ENCODE measurements at places on chromosomes 6 and 20.

DNA sequence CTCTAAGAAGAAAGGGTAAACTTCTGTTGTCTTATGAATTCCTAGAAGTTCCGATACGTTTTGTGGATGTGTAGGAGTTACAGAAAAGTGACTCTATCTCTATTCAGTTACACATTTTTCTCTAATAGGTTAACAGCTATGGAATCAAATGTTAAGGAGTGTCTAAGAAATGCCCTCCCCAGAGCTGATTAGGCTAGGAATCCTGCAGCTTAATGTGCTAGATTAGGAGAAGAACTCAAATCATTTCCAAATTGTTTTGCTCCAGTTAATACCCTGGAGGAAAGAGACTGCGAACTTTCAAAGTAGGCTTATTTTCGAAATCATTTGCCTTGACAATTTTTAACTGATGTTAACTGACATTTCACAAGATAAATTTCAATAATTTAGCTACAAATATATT, 51.9 kb downstream of the IBTK start:
- no peak for DNase-seq

DNA sequence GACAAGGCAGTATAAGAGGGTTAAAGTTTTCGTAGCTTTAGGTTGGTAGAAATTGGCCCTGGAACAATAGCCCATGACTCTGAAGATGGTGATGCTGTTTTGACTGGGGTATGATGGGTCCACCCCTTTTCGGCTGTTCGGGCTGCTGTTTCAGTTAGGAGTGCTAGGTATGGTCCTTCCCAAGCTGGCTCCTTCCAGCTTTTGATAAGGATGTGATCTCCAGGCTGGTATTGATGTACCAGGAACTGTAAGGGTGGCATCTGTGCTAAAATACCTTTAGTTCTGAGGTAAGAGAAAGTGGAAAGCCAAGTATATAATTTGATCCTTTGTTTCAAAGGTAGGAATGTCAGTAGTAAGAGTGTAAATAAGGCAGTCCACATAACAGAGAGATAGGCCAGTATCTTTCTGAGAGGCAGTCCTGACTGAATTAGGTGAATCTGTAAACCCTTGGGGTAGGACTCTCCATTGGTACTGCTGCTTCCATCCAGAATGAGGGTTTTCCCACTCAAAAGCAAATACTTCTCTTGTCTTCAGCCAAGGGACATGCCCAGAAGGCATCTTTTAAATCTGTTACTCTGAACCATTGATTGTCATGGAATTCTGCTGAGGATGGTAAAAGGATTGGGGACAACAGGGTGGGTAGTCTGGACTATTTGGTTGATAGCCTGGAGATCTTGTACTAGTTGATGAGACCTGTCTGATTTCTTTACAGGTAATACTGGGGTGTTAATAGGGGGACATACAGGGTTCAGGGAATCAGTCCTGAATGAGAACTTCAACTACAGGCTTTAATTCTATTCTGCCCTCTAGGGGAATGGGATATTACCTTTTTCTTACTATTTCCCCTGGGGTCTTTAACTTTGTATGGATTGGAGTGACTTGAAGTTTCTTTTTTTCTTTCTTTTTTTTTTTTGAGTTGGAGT, 6.1 kb upstream of the ZNFX1 start:
- no peak for DNase-seq

DNA sequence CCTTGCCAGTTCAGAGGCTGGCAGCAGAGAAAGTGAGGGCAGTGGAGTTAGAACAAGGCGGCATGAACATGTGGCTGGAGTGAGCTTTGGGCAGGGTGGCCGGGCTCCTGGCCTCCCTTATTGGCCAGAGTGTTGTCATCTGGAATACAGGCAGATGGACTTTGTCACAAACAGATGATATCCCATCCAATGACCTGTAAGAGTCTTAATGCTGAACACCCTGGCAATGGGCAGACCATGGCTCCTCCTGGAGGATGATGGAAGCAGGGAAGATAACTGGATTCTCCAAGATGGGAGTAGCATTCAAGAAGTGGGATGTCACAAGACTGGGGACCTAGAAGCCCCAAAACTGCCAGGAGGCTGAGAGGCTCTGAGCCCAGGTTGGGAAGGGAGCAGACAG, 242.1 kb downstream of the MAFB start:
- no peak for DNase-seq

- DNase-seq: no peak
These were observed 8.7 kb downstream of the GFRA4 start for GRCh38 chr20:3654326-3655130.

DNA sequence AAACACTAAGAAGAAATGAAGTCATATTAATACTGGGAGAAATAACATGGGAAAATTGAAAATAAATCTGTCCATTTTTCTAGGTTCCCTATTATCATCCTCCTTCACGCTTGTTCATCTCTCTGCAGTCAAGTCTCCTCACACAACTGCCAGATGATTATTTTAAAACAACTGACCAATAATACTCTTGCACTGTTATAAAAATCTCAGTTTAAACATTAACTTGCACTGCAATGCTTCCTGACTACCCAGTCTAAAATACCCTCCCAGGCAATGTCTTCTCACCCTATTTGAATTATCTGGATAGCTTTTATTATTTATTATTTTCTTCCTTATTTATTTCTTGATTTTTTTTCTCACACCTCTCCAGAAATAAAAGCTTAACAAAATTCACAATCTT, 5.7 kb downstream of the EYS start:
- no peak for DNase-seq

DNA sequence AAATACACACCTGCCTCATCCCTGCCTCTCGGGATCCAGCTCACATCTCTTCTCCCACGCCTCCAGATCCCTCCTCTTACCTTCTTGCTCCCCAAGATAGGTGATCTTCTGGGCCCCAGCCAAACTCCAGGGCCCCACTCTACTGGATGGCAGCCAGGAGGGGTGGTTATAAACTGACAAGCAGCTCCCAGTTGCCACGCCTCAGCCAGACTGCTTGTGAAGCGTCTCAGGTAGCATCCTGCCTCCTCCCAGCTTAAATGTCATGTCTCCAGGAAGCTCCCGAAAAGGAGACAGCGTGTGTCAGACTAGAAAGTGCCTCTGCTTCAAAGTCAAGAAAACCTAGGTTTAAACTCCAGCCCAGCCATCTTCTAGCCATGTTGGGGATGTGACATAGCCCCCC, 114.1 kb downstream of the LRFN2 start:
- no peak for DNase-seq
